ENCODE measurements at places on chromosomes 5 and 9.

DNA sequence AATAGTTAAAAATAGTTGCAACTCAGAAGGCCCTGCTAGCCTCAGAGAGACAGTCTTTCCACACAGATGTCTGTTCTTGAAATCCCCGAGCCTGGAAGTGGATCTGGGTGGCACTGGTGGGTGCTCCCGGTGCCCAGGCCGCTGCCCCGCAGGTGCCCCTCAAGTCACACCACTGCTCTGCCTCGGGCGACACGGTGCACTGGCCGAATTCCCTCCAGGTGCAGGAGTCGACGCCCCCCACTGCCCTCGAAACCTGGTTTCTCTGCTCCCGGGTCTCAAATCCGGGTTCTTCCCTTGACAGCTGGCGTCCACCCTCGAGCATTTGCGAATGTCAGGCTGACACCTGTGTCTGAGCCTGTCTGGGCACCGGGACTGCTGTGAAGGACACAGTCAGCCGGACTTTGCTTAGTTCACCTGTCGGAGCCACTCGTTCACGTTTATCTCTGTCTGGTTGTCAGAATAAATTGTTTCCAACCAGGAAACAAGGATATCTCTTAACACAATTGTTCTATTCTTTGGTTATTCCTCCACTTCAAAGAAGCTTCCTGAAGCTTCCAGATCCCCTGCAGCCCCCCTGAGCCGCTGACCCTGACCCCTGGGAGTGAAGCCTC lies 27.1 kb downstream of the SLC9A3 start:
- DNase-seq, result no peak

- no peak for DNase-seq
Observed at GRCh38 chr5:180523629-180524466, 29.7 kb downstream of the CNOT6 start.

DNA sequence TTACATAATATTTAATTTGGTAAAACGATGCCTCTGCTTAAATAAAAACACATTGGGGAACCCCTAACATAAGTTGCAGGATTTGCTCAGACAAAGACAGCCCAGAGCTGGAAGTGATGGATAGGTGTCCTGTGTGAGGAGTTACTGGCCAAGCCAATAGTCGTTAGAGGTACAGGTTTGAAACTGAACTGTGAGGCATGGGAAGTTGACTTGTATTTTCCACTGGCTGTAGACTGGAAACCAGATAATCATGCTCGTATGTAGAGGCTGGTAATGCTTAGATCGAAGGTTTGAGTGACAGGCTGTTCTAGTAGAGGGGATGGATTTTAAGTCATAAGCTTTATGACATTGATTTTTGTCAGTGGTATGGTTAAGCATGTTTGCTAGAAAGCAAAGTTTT lies 24.8 kb downstream of the TEK start:
- no peak for DNase-seq

GRCh38 chr5:57456531-57457135 lies 26.0 kb downstream of the ACTBL2 start:
- DNase-seq, result no peak

DNA sequence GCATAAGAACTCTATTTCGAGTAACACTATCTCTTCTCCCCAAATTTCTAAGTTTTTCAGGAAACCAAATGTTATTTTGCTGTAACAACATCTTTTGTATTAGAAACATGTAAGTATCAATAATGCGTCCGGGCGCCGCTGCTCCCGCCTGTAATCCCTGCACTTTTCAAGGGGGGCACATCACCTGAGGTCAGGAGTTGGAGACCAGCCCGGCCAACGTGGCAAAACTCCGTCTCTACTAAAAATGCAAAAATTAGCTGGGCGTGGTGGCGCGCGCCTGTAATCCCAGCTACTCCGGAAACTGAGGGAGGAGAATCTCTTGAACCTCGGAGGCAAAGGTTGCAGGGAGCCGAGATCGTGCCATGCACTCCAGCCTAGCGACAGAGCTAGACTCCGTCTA lies 881.1 kb upstream of the NUDT12 start:
- DNase-seq, result no peak

DNA sequence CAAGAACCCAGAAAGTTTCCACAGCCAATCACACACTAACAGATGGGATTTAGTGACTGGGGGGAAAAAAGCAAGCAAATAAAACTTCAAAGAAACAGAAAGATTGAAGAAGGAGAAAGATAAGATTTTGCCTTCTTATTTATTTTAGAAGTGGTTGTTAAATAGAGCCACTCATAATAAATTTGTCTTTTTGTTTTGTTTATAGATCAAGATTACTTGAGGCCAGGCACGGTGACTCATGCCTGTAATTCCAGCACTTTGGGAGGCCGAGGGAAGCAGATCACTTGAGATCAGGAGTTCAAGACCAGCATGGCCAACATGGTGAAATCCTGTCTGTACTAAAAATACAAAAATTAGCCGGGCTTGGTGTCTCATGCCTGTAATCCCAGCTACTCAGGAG lies 94.9 kb upstream of the RANBP3L start:
- DNase-seq, result no peak

DNA sequence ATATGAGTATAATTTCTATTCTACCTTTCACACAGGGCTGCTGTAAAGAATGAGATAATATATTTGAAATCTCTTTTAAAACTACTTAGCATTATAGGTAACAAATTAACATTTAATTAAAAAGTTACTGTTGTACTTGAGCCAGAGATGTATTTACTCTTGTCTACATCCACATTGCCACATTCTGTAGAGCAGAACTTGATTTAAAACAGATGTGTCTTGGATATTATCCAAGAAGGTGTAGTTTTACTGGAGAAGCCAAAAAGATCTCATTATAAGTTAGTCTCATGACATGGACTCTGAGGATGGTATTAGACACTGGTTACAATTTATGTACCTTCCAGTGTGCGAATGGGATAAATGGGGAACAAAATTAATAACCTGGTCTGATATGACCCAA lies 293.1 kb upstream of the CCNH start:
- no peak for DNase-seq

DNA sequence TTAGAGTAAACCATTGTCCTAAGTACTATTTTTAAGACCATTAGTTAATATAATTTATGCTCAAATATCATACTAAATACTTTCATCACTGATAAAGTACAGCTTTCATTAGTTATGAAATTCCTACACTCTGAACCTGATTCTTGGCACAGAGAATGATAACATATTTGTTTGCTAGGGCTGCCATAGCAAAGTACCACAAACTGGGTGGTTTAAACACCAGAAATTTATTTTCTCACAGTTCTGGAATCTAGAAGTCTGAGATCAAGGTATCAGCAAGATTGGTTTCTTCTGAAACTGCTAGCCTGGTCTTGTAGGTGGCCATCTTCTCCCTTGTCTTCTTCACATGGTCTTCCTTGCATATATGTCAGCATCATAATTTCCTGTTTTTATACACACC lies 608.4 kb downstream of the TLE1 start:
- no peak for DNase-seq

- peak; percentile 22 for DNase-seq
Observed at GRCh38 chr9:26723486-26723885, 169.1 kb downstream of the CAAP1 start.

DNA sequence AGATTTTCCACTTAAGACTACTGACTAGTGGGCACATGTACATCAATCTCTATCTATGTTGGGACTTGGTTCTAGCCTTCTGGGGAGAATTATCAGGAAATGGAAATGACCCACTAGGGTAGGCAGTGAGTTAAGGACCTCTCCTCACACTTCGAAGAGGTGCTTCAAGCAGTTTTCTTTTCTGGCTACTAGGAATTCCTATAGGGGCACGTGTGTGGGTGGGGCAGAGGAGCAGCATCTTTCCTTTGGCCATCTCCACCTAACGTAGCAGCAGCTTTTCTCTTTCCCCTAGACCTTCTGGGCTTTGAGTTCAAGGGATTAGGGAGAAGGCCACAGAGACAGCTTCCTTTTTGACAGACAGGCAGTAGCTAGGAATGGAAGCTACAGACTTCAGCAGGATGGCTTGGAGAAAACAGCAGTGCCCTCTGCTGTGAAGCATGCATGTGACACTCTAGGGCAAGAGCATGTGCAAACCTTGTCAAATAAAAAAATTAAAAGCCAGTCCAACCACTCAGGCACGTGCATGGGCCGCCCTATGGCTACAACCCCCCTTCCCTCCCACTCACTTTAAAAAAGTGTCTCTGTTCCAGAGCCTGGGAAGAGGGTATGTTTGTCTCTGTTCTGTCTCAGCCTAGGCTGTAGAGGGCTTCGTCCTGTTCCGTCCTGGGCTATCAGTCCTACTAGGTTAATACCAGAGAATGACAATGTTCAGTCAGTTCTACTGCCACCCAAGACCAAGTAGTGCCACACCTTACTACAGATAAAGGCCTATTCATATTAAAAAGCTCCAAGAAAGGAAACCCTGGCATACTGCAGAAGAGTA lies 8.7 kb upstream of the GFRA3 start:
- DNase-seq, result no peak

Data from stimulated activated CD4-positive, alpha-beta T cell treated with anti-CD3 and anti-CD28 coated beads, Interleukin-4, amount 100 ng/mL, for 48 hours (primary cell).